ENCODE measurements at places on chromosomes 7 and 10.

DNA sequence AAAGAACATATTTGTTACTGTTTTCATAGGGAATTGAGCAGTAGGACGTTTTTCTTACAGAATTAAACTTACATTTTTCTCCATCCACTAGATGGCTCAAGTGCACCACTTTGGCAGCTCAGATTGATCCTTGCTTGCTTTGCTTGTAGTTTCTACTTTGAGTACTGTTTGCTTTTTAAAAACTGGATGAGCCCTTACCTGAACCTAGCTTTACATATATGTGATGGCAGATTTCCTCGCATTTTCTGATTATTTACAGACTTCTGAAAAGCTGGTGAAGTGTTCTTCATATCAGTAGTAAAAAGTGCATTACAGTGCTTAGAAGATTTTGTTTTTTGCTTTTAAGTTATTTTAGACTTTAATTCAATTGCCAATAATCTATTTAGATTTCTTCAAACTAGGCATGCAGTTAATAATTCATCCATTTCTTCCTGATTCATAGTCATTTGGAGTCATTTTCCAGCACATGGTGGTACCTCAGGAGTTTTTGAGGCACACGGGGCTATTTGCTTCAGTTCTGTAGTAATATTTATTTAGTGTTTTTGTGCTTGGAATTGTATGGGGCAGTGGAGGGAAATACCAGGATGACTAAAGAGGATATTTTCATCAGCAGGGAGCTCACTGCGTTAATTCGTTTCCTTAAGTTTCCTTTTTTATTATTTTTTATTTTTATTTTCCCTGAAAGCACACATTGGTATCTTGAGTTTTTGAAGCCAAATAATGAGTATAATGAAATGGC is 57.3 kb downstream of the MAPK8 start:
- DNase-seq: no peak

DNA sequence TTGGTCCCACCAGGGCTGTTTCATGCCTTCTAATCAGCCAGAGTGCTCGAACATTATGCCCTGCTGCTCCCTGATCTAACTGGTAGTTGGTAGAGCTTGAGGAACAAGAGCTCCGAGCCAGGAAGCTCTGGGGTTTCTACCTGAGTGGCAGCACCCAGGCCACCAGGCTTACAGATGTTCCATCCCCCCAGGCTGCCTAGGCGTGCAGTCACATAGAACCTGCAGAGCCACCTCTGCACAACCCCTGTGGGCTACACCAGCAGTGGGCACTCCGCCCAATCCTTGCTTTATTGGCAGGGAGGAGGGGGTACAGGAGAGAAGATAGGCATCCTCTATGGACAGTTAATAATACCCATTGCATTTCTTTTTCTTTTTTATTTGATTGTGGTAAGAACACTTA is 21.8 kb downstream of the MAP3K8 start:
- DNase-seq: no peak

GRCh38 chr10:73220989-73221388 is 26.1 kb downstream of the DNAJC9 start:
- DNase-seq: no peak

DNA sequence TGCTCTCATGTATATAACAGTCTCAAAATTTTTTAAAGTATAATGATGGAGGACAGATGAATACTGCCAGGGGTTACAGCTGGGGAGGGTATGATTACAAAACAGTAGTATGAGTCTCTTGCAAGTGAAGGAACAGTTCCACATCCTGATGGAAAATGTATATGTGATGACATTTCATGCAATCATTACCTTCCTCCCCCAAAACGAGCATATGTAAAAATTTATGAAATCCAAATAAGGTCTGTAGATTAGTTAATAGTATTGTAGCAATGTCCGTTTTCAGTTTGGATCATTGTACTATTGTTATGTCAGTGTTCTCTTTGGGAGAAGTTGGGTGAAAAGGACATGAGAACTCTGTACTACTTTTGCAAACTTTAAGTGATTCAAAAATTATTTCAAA is 38.0 kb downstream of the DRGX start:
- DNase-seq: no peak

GRCh38 chr7:159229683-159230475 is 85.2 kb upstream of the VIPR2 start:
- DNase-seq: no peak

DNA sequence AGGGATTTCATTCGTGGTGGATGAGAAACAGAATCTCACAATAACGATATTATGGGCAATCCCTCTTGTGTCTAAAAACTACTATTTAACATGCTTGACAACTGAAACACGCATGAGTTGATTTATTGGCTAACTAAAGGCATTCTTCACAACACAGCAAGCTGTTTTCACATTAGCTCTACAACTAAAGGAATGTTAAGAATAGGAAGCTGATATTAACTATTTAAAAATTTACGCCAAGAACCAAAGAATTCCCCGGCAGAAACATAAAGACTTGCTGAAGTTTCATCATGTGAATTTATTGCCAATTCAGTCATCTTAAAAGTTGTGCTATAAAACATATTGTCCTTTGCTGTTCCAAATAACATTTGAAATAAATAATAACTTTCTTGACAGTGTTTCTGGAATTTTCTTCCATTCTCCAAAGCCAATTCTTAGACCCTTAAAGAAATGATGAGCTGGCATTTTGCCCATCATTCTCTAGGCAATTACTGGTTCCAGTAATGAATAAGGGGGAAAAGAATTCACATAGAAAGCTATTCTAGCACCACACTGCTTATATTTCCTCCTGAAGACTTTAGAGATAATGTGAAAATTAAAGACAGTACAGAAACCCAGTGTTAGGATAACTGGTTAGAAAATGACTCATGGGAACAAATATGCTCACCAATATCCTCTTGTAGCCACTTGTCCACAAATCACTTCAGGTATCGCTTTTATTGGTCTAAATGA is 233.1 kb downstream of the PARD3 start:
- no peak for DNase-seq

DNA sequence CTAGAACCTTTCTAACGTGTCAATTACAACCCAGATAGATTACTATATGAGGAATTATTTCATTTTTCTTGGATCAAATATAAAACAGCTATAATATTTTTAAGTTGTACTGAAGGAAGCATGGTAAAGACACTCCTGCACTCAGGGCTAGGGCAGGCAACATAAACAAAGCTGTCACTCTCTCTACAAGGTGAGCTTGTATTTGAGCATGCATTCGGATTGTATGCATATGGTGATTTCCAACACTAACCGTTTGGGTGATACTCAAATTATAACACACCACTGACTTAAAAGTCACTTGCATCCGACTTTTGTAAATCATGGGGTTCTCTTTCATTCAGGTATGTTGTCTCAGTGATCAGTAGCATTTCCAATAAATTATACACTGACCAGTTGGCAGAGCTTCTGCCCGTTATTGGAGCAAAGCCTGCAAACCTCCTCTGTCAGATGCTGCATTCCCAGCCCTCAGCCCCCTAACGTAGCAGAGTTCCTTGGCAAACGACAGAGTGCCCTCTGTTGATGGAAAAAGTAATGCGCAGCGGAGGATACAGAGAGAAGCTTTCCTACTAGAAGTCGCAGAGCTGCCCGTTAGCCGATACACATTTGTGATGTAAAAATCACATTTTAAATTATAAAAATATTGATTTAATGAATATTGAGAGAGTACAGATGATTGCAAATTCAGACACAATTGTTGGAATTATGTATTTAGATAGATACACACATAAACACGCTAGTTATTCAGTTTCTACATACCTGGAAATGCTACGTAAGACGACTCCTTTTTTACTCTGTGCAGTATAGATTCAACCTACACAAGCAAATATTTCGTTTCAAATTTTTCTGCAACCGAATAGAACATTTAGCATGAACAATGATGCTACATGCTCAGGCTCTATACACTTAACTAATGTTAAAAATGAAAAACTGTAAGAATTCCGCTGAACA is 173.9 kb upstream of the SP4 start:
- DNase-seq: peak; percentile 37

- DNase-seq: no peak
These were observed 32.4 kb upstream of the ZMIZ2 start for GRCh38 chr7:44716205-44716604.

DNA sequence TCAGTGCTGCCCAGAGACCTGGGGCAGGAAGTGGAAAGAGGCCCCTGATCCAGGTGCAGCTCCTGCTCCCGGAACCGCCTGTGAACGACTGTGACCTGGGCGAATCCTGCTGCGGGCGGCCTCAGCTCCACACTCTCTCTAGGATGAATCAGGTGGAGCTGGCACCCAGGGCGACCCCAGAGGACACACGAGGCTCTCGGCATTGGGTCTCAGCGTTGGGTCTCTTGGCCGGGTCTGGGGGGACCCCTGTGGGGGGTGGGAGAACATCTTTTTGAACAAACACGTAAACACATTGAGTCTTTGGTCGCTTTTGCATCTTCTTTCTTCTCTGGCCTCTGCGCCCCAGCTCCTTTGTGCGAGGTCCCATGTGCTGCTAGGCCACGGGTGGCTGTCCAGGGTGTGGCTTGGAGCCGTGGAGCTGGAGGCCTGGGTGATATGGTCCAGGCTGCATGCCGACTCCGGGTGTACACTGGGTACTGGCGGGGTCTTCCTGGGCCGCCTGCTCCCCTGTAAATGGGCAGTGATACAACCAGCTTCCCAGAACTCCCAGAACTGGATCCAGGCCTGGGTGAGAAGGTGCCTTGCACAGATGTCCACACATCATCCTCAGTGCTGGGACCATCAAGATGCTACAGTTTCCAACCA is 435.8 kb downstream of the DNAJB6 start:
- DNase-seq: no peak

GRCh38 chr7:50317221-50317678 is 12.7 kb downstream of the IKZF1 start:
- no peak for DNase-seq

DNA sequence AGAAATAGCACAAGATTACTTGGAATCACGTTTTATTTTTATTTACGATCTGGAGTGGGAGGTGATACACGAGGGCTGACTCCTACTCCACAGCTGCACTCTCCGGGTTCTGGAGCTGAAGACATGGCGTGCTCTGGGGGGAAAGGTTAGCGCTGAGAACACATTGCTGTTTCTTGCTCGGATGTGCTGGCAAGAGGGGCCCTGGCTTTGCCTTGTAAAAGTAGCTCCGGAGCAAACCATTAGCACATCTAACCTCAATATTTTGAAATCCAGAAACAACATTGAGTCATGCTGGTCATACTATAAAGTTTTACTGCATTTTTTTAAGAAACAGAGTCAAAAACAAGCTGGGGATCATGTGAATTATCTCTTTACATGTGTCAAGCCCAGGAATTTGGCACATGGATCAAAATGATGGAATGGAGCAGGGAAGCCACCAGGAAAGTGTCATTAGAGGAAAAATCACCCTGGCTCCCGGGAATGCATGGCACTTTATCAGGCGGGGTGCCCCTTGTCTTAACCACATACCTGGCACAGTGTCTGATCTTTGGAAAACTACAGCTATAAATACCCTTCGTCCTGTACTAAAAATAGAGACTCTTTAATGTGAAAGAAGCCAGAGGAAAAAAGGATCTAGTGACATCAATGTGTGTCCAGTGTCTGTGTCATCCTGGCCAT is 31.6 kb upstream of the LYZL1 start:
- DNase-seq: no peak
